Heart right ventricle (tissue), 16 donors: ENCODE measurements at places on chromosomes 5 and 9.
A peak's percentile ranks its signal among the peaks of the same experiment; 100 is the strongest.

- DNase-seq = no peak
These were observed 194.4 kb upstream of the TLE4 start for GRCh38 chr9:79377339-79377855.

GRCh38 chr9:124441291-124441690 is 9.0 kb upstream of the ADGRD2 start:
- no peak for DNase-seq

GRCh38 chr5:90017239-90017638 is 392.3 kb downstream of the CETN3 start:
- DNase-seq = no peak

DNA sequence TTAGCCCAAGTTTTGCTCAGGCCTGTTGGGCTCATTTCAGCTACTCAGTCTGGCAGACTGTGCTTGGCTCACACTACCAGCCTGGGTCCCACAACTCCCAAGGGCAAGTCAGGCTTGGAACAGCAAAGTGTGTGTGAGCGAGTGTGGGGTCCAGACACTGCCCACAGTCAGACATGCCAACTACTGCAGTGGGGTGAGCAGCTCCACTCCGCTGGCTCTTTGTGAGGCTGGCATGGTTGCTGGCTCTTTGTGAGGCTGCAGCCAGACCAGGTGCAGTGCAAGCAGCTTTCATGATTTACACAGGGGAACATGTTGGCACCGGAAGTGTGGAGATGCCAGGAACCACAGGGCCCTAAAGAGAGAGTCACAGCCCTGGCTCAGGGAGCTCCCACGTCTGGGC is 606.7 kb upstream of the FAM174A start:
- DNase-seq = no peak

GRCh38 chr5:59615272-59615671 is 278.3 kb downstream of the PDE4D start:
- no peak for DNase-seq

DNA sequence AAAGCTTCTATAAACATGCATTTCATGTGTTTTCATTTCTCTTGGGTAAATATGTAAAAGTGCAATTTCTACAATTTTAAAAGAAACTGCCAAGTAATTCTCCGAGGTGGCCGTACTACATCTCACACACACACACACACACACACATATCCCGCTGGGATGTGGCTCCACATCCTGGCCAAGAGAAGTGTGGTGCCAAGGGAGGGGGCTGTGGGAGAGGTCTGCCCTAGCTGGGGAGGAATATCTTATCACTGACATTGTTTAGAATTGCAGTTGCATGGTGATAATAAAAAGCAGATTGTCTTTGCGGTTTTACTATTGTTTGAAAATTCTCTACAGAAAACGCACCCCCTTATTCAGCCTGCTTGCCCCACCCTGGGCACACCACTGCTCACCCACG is 558.4 kb downstream of the BNC2 start:
- DNase-seq = no peak

GRCh38 chr9:121662359-121662758 is 10.9 kb downstream of the DAB2IP start:
- no peak for DNase-seq

DNA sequence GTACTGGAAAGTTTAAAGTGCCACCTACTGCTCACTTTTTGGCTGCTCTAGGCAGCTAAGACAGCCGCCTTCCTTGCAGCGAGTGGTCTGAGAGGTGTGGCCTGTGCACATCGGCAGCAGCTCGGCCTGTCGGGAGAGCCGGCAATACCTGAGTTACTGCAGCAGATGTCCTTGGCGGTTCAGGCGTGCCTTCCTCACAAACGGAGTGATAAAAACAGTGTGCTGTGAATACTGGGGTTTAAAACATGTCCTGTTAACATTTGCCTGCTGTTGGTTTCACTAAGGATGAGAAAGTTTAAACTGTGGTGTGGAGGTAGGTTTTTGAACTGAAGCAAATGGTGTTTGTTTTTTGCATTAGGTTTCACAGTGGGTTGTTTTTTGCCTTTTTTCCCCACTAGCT is 12.9 kb downstream of the TRAF2 start:
- no peak for DNase-seq

DNA sequence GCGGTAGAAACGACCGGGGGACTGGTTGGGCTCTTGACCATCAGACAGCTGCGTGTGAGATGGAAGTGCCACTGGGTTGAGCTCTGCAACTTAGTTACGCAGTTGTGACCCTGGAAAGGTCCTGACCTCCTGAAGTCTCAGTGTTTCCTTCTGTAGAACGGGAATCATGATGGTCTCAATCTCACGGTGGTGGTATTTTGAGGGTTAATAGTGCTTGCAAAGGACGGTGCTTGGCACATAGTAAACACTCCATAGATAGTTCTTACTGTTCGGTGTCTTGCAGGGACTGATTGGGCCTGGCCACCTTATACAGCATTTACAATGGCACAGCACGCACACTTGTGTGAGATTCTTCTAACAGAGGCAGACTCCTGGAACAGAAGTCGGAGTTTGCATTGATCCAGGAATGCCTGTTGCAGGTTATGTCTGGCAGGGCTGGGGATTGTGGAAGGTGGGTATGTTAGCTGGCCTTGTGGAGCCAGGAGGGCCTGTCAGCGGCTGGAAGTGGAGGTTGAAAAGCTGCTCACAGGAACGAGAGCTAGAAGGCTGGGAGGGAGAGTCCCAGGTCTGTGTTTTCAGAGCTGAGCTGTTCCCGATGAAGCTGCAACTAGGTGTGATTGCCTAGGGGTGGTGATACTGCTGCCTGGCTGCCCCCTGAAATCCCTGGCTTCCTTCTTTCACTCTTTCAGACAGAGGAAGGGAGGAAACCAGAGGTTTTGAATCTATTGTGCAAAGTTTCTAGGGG is 962 bp upstream of the TXN start:
- peak; percentile 27 for DNase-seq

DNA sequence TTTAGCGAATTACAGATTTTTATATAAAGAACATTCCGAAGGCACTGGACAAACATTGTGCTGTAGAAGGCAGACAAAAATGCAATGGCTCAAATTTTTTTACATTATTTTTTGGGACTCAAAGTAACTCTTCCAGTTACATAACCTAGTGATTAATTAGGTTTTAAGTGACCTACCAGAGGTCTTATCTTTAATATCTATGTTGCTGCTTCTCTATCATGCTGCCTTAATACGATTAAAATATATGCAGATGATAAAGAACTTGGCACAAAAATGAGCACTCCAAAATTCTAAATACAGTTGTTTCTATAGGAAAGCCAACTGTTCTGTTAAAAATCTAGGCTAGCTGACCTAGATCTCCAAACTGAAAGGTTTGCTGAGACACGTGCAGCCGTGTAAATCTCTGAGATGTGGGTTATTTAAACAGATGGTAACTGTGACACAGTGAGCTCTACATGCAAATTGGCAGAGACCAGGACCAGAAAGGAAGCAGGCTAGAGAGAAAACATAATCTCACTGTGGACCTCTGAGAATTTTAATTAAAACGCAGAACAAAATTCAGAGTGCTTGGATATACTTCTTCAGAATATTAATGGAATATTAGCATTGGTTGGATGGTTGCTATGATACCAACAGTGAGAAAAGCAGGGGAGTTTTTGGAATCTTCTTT is 56.2 kb downstream of the CAMK4 start:
- no peak for DNase-seq

GRCh38 chr9:129619787-129620668 is 873 bp downstream of the C9orf50 start:
- DNase-seq = no peak

DNA sequence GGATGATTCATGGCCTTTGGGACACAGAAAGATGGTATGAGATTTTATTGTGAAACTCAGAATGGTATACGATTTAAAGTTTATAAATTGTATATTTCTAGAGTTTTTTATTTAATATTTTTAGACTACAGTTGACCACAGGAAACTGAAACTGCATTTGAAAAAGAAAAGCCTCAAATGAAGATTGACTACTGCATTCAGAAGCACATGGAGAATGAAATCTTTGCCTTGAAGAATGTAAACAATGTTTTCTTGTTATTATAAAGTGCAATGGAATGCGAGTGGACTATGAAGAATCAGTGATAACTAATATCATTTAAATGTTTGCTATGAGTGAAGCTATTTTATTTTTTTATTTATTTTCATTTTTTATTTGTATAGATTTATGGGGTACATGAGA is 169.1 kb upstream of the CDH18 start:
- DNase-seq = no peak

DNA sequence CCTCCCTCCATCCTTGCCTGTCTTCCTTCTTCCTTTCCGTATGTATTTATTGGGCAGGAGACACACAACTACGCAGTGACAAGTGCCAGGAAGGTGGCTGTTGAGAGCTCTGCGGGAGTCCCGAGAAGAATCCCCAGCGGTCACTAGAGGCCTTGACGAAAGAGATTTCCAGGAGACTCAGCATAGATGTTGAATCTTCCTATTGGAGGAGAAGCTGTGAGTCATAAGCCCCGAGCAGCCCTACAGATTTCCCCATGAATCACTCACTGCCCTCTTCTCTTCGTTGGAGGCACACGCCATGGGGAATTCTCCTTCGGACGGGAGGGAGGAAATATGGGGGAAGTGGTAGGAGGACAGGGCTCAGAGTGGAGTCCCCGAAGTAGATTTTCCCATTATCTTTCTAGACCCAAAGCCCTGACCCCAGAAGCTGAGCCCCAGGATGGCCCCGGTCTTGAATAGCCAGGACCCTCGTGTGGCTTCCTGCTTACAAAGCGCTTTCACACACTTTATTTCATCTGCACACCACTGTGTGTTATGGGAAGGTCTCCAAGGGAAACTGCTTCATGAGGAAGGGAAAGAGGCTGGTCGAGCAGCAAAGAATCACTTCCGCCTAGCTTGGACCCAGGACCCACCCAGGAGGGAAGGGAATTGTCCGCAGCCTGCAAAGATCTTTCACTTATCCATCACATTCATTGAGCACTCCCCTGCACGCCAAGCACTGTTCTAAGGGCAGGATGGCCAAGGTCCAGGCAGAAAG is 12.7 kb downstream of the DUSP1 start:
- DNase-seq = no peak

GRCh38 chr5:178469975-178470759 is 120.0 kb downstream of the COL23A1 start:
- DNase-seq = no peak

- DNase-seq = peak; percentile 66
These were observed 503.6 kb upstream of the PAPPA start for GRCh38 chr9:115649991-115650472.

- DNase-seq = no peak
These were observed 49.3 kb downstream of the RASGEF1C start for GRCh38 chr5:180159756-180160155.

DNA sequence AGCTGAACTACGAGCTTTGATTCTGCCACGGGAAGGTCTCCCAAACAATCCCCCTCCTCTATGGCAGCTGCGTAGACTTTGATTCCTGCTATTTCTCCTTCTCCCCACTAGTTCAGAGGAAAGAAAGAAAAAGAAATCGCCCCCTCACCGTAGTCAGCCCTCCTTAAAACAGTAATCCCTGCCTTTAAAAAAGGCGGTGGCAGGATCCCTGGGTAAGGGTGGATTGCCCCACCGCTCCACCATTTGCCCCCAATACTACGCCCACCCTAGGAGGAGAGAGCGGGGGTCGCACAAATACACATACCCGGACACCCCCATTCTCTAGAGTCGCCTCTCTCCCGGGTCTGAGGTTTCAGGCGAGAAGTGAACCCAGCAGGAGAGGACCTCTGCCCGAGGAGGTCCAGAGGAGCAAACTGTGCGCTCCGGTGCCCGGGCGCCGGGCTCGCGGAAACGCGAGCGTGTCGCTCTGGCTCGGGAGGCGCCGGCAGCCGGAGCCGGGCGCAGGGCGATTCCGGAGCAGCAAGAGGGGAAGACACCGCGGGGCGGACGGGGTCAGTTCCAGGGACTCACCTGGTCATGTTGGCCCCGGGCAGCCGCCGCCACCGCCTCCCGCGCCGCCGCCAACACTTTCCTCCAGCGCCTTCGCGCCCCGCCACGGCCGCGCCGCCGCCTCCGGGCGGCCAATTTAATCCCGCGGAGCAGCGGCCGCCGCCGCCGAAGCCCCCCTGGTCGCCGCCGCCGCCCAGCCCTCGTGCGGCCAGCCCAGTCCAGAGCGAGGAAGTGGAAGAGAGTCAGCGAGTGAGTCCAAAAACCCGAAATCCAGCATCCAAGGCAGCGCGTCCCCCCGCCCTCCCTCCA is 1057.7 kb upstream of the DMAC1 start:
- peak; percentile 6 for DNase-seq

DNA sequence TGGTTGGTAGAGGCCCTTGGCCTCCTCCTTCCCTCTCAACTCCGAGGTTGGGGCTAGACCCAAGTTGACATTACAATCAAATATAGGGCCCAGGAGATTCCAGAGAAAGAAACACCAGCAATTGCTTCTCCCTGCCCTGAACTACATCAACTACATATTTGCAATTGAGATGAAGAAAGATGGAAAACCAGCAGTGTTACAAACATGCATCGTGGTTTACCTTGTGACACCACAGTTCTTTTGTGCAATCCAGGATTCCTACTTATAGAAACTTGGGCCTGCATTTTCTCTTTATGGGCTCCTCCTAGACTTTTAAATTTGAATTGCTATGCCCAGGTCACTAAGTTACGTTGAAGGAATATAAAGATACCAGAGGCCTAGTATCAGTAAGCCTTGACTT is 126.7 kb downstream of the DCP2 start:
- no peak for DNase-seq

DNA sequence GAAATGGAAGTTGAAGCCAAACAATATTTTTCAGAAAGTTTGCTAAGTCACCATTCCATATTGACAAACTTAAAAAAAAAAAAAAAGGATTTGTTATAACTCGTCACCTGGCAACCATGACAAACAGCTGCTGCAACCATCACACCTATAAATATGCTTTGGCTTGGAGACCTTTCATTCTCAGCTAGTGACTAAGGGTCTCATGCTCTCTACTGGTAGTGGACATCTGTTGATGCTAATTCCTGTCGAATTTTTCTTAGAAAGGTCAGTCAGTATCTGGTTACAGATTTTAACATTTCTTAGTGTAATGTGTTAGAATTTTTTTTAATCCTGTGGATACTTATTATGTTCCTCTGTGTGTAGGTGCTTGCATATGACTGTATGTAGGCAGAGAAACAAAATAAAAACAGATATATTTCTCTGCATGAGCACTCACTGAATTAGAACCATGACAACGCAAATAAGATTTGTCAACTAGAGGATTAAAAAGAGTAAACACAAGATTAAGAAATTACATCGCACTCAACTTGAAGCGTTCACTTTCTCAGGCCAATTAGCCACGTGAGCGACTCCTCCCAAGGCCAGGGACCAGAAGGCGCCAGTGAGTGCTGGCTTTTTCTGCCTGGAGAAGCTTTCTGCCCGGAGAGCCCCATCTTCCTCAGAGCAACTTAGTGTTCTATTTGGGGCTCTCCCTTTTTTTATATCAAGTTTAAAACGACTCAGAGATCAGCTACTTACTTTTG is 27.0 kb upstream of the ZNF622 start:
- DNase-seq = peak; percentile 34

DNA sequence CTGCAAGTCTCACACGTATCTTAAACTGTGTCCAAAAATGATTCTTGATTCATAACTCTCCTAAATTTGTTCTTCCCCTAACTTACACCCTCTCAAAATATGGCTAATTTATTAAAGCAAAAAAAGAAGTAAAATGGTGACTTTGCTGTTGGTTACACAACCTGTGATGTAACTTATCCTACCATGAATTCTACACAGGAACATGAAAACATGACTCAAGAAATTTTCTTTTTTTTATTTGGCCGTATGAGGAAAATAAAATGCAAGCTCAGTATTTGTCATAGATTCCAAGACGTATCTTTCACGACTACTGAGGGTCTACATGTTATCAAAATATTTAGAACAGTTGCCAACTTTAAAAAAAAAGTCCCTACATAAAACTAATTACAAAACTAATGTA is 9.2 kb downstream of the LIFR start:
- DNase-seq = no peak
